GF-D8 (cell line): ENCODE measurements at places on chromosomes 12 and 14.

- DNase-seq: no peak
These were observed 6.7 kb downstream of the DDX47 start for GRCh38 chr12:12819752-12820311.

GRCh38 chr14:36818246-36818645, 156.6 kb downstream of the PAX9 start:
- DNase-seq: no peak

GRCh38 chr14:74647061-74647677, 35.1 kb upstream of the LTBP2 start:
- no peak for DNase-seq

DNA sequence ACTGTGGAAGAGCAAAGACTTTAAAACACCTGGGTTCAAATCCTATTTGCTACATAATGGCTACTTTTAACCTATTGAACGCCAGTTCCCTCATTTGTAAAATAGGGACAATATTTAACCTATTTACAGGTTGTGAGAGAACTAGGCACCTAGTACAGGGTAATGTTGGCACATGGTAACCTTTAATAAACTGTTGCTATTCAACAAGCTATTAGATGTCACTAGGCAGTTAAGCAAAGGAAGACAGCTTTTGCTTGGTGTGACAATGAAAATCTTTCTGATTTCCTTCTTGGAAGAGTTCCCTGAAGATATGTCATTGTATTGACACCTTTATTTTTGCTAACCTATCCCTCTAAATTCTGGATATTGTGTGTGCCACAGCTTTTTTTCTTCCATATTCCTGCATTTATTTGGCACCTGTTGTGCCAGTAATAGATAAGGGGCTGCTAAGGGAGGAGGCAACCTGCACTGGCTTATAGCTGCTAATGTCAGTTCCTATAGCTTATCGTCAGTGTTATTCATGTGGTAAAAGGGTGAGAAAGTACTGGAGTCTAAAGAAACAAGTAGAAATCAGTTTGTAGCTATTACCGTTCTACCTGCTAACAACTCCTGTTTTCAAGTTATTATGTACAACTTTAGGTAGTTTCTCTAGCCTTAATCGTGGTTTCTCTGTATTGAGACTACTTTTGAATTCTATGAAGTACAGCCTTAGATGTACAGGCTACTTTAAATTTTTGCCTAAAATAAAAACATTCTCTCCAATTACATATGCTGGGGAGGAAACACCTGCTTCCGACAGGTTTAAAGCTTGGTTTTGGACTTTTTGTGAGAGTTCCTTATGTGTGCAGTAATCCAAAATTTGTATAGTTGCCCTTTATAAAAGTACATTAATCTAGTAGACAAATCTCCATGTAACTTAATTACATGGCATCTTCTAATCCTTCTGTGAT, 24.3 kb downstream of the HIF1A start:
- DNase-seq: no peak

- DNase-seq: peak; percentile 77
These were observed 21.8 kb downstream of the CHST11 start for GRCh38 chr12:104478396-104479122.

- DNase-seq: no peak
These were observed 17.4 kb downstream of the KCNMB4 start for GRCh38 chr12:70383484-70383883.

- no peak for DNase-seq
These were observed 263.9 kb downstream of the LRIG3 start for GRCh38 chr12:58656254-58657009.
